ENCODE measurements at places on chromosomes 12 and 14.
A peak's percentile ranks its signal among the peaks of the same experiment; 100 is the strongest.

DNA sequence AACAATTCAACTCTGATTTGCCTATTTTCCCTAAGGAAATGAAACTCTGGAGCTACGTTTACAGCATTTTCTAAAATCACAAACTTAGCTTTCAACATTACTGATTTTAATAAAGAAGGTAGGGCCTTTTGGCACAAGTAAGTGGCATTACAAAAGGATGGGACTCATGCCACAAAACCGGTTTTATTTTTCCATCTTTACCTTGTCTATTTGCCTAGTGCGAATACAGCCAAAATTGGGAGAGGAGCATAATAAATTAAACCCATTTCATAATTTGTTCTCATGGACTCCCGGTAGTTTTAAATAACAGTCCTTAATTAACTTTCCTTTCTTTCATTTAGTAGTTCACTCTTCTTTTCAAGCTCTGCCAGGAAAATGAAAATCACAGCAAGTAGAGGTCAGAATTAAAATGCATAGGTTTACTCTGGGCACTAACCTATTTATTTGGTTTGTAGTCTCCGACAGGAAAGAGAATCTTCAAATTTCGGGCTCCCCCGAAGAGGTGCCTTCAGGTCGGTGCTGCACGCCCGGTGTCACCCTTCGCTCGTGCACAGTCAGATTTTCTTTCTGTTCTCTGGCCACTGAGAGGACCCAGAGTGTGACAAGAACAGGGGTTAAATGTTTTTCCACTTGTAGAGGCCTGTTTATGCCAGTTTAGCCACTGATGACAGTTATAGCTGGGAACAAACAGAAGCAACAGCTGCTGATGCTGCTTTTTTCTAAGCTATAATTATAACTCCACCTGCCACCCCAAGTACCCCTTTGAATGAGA lies at the start of gene BEST3:
Gene BEST3 (minus strand): TSS at position 535 of the 772 bp plus-strand sequence. CDS start 1,505 bp downstream, outside the sequence.
- DNase-seq, result no peak

GRCh38 chr12:49097381-49097780 lies 2.8 kb upstream of the DHH start:
- DNase-seq, result no peak

DNA sequence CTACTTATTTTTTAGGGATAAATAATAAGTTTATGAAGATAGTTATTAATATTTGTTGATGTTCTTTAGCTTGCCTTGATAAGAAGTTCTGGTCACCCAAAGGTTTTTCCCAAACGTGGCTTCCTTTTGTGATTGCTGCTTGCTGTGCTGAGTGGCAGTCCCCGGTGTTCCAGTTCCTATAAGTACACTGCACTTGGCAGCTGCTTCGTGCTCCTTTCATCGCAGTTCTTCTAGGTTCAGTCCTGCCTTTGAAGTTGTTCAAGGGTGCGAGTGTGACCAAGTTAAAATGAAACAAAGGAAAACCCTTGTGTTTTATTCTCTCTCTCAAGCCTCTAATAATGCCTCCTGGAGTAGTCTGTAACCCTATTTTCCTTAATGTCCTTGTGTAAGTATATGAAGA lies 128.5 kb upstream of the ATF1 start:
- DNase-seq, result no peak

DNA sequence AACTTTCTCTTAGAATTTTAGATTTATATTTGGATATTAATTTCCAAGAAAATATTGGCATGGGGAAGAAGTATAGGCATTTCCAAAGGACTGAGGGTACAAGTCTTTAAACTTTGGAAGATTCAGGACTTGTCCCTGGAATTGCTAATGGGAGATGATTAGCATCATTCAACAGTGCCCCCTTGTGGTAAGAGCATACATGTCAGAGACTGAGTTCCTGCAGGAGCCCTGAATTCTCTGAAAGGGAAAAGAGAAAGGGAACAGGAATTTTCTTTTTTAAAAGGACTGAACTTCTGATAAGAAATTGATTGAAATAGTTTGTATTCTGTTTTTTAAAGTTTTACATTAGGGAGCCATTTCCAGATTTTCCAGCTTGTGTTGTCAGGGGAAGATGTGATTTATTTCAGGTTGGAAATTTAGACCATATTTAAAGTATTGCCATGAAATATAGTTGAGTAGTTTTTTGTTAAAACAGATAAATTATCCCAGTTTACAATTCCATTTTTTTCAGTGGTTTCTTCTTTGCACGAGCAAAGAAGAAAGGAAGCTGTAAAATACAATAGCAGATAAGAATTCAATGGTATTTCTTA lies 44.0 kb upstream of the REP15 start:
- peak; percentile 77 for DNase-seq

DNA sequence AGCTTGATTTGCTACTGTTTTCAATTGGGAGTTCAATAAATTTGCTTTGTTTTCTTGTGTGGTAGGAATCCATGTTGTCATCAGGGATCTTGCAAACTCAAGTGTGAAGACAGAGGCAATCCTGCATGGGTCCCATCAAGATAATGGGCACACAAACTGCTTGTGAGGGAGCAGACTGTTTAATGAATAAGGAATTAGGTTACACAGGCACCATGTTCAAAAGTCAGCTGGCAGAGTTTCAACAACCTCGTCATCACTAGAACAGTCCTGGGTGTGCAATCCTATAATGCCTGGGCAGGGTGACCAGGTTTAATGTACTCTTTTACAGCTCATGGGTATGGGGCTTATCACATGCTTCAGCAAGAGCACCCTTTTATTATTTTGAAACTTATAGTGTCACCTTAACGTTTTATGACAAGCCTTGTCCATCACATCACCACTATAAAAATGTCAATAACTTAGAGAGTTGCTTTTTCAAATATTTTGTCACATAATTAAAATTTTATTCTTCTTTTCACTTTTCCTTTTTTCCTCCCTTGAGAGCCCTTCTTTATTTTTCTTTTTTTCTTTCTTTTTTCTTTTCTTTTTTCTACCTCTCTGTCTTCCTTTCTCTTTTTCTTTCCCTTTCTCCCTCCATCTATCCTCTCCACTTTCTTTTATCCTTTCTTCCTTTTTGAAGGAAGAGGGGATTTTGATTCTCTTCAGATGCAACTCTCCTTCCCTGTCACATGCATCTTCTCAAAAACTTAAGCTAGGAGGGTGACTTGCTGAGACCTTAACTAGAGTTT lies 252.2 kb upstream of the ATP2B1 start:
- peak; percentile 43 for DNase-seq

All from EL (cell line).